B cell (primary cell): ENCODE measurements at places on chromosomes 4 and X. TPM values are rescaled to one million over a fixed set of nuclear protein-coding genes. Genes with fewer than 3 reads are reported as not detected.

DNA sequence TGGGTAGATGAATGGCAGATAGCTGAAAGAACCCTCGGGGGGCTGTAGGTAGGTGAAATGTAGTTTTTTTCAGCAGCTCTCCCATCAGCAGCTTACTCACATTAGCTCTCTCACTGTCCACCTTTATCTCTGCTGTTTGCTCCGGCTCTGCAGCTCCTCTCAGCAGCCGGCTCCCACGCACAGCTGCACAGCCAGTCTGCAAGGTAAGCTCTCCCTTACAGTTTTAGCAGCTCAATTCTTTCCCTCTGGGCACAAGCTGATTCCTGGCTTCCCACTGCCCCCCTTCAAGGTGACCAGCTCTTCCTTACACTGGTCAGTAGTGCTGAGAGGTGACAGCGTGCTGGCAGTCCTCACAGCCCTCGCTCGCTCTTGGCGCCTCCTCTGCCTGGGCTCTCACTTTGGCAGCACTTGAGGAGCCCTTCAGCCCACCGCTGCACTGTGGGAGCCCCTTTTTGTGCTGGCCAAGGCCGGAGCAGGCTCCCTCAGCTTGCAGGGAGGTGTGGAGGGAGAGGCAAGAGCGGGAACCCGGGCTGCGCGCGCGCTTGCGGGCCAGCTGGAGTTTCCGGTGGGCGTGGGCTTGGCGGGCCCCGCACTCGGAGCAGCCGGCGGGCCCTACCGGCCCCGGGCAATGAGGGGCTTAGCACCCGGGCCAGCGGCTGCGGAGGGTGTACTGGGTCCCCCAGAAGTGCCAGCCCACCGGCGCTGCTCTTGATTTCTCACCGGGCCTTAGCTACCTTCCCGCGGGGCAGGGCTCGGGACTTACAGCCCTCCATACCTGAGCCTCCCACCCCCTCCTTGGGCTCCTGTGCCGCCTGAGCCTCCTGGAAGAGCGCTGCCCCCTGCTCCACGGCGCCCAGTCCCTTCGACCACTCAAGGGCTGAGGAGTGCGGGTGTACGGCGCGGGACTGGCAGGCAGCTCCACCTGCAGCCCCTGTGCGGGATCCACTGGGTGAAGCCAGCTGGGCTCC lies 393.6 kb downstream of the CENPC start:
- no peaks in the 10 kb centered on the region for H3K36me3 ChIP-seq
- H3K4me1 ChIP-seq = no peaks in the 10 kb centered on the region
- H3K4me3 ChIP-seq = no peak overlapping the region

GRCh38 chrX:123691776-123692175 lies 41.1 kb downstream of the THOC2 start:
- no peak overlapping the region for H3K4me3 ChIP-seq
- H3K27ac ChIP-seq = no peak overlapping the region
- H3K27me3 ChIP-seq = no peaks in the 10 kb centered on the region
- no peaks in the 10 kb centered on the region for H3K36me3 ChIP-seq
- H3K4me1 ChIP-seq = no peaks in the 10 kb centered on the region
- DNase-seq = no peak

DNA sequence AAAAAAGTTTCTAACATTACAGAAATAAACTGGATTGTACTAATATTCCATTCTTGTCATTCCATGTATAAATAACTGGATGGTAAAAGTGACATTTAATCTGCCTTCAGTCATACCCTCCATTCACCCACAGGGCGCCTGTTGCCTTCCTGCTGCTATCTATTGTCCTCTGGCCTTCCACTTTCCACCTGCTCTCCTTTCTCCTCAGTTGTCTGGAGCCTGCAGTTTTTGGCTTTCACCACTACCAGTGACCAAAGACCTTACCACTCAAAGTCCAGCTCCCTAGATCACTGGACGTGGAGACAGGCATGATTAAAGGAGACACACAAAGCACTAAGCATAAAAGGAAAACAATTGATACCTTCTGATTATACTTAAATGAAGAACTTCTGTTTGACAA lies 46.2 kb upstream of the NHS start:
- no peak for DNase-seq
- H3K4me1 ChIP-seq = no peaks in the 10 kb centered on the region
- no peak overlapping the region for H3K27ac ChIP-seq
- no peaks in the 10 kb centered on the region for H3K36me3 ChIP-seq
- H3K4me3 ChIP-seq = no peak overlapping the region
- H3K27me3 ChIP-seq = no peaks in the 10 kb centered on the region

Gene ENPEP
- polyA plus RNA-seq = not detected in 2 replicates

DNA sequence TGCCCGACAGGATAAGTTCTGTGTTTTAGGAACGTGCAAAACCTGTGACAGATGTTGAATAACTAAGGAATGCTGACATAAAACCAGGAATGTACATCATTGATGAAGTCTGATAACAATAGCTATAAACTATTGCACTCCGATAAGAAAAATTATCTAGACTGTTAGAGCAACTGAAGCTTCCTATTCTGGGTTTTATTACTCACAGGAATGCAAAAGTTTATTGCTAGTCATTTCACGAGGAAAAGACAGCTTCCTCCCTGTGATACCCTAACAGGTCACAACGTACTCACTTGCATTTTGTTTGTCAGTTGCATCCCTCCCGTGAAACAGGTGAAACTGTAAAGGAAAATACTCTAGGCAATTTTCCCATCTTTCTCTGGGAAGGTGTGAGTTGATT lies 65.9 kb downstream of the CLDN22 start:
- no peak for DNase-seq
- no peaks in the 10 kb centered on the region for H3K27me3 ChIP-seq
- H3K27ac ChIP-seq = no peak overlapping the region
- no peaks in the 10 kb centered on the region for H3K36me3 ChIP-seq

Gene PCDH10
- not detected in 2 replicates for polyA plus RNA-seq

Gene MXRA5
- polyA plus RNA-seq = not detected in 2 replicates

Gene SMIM10L2A
- 0.25 and 0.40 TPM in 2 replicates for polyA plus RNA-seq

Gene REPS2
- polyA plus RNA-seq = 1.1 and 1.3 TPM in 2 replicates

DNA sequence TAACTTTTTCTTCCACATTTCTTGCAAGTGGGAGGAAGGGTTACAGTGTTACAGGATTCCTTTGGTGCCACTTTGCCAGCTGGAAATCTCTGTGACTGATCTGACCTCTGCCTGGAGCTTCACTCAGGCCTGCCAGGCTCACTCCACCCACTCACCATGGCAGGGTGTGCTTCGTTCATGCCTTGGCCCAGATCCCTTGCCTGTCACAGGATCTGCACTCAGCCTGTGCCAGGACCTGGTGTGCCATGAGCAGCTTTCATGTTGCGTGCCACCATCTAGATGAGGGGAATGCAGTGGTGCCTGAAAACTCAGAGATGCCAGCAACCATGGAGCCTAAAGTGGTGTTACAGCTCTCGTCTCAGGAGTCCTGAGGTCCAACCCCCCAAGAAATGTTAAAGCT lies 2596.4 kb downstream of the PCDH7 start:
- H3K4me3 ChIP-seq = no peak overlapping the region
- H3K27me3 ChIP-seq = no peaks in the 10 kb centered on the region
- no peak for DNase-seq
- no peak overlapping the region for H3K27ac ChIP-seq
